ENCODE measurements at places on chromosomes 5 and 9. TPM values are rescaled to one million over a fixed set of nuclear protein-coding genes. Genes with fewer than 3 reads are reported as not detected.

GRCh38 chr9:22036866-22037626 is 27.9 kb upstream of the CDKN2B start:
- no peak for DNase-seq

DNA sequence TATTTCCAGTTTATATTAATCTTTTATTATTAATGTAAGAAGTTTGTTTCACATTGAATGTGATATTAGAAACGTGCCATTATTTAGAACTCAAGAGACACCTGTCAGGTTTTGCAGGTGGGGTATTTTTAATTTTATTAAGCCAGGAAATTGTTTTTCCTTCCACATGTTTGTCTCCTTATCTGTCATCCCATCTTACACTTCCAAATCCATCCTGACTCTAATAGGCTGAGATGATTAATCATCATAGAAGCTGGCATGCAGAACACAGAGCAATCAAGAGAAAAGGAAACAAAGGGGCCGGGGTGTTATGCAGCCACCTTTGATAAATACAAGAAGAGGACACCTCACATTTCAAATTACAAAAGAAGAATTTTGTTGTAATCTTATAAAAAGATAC is 506.5 kb downstream of the ISL1 start:
- DNase-seq: no peak

DNA sequence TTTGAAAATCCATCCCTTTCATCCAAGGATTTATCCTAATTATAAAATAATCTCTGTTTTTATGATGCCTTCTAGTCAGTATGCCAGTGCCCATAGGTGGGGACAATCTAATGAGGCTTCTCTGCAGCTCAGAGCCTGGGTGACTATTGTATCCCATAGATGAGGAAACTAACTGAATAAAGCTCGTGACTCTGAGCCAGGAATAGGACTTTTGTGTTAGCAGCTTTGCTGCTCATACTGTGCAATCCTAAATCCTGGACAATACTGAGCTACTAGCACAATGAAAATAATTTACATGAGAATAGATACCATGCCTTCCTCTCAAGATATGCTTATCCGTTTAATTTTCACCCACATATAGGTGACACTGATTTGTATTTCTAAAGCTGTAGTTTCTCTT is 443.0 kb downstream of the PLK2 start:
- no peak for DNase-seq

GRCh38 chr9:87383344-87384150 is 114.1 kb upstream of the DAPK1 start:
- no peak for DNase-seq

- no peak for DNase-seq
Measured at GRCh38 chr5:96195123-96195522, 233.5 kb upstream of the ELL2 start.

DNA sequence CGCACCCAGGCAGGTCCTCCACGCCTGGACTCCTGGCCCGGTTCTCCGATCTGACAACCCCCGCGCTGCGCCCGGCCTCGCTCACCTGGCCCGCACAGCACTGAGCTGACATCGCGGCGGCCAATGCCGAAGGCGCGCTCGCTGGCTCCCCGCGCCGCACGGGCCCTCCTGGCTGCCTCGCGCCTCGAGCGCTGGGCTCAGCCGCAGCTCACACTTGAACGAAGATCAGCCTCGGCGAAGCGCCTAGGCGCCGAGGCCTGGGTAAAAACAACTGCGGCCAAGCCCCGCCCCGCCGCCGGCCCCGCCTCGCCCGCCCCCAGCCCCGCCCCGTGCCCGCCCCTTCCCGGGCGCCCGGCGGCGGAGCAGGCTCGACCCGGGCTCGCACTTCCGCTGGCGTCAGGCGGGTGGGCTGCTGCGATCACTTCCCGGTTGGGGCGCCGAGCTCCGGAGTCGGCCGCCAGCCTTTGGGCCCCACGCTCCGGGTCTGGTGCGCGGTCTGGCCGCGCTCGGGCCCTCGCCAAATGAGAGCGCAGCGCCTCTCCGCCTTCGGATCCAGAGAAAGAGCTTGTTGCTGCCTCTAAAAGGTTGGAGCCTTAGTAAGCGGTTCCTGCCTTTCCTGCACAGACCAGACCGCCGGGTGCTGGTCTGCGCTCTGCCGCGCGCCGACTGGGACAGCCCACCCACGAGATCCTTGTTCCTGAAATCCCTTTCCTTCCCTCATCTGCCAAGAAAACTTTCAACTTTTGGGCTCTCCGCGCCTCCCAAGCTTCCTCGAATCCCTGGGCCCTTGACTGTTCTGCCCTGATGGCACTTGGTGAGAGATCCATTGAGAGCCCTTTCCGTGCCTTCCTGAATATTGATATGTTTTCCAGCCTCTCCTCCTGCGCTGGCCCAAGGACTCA is at the start of gene SERINC5:
TSS of gene SERINC5 (minus strand) at position 238 of the 902 bp plus-strand sequence. CDS start at position 112, 126 bp downstream.
- DNase-seq: no peak

Gene CYLC2
- not detected for total RNA-seq

Gene RANBP17
- 7.1 TPM for total RNA-seq

Gene AFAP1L1
- 15.5 TPM for total RNA-seq

Gene OGN
- not detected for total RNA-seq

Measured in kidney epithelial cell (primary cell).